ENCODE measurements at places on chromosomes 12 and 14.

GRCh38 chr12:47367912-47368537 lies 288.3 kb upstream of the AMIGO2 start:
- DNase-seq: no peak

DNA sequence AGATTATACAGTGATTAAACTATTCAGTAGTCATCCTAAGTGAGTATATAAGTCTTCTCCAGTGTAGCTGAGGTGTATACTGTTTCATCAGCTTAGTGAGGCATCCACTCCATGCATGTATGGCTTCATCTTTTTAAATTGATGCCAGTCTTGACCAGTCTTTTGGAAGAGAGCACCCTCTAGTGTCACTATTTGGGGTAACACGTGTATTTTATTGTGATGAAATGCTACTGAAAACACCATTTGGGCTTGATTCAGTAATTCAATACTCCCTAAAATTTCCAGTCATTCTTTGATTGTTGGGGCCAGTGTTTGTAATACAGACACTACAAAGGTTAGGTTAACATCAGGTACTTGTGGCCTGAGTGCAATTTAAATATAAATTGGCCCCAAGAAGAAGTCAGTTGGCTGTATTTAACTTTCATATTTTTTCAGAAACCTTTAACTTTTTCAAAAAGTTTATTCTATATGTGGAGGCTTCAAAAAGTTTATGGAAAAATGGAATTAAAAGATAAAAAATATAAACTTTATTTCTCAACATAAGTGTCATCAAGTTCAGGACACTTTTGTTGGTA lies 35.3 kb downstream of the MIPOL1 start:
- DNase-seq: peak; percentile 38

DNA sequence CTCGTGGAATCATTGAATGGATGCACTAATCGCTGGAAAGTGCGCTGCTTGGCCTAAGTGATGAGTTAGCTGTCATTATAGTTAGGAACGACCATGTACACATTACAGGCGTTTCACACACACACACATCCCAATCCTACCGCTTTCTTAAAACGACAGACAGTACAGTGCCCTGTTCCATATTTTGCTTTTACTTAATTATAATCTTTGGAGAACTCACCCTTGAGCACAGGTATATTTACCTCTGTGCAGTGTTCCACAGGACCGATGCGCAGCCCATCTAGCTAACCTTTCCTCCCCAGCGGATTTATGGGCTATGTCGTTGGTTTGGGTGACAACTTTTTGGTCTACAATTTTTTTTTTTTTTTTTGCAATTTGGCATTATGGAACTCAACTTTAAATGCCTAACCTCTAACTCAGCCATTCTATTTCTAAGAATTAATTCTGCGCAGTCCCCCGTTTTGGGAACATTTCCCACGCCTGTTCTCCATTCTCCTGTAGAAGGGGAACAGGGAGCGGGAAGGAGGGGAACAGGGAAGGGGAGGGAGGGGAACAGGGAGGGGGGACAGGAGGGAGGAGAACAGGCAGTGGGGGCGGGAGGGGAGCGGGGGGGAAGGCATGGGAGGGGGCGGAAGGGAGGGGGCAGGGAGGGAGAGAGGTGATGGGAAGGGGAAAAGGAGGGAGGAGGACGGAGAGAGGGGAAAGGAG lies 663 bp upstream of the ULK1 start:
- no peak for DNase-seq

- peak; percentile 62 for DNase-seq
Measured at GRCh38 chr12:89354612-89355067, 2.3 kb upstream of the DUSP6 start.

GRCh38 chr12:974271-974862 lies 16.7 kb upstream of the ERC1 start:
- DNase-seq: no peak
